ENCODE measurements at places on chromosomes 12 and 14.

DNA sequence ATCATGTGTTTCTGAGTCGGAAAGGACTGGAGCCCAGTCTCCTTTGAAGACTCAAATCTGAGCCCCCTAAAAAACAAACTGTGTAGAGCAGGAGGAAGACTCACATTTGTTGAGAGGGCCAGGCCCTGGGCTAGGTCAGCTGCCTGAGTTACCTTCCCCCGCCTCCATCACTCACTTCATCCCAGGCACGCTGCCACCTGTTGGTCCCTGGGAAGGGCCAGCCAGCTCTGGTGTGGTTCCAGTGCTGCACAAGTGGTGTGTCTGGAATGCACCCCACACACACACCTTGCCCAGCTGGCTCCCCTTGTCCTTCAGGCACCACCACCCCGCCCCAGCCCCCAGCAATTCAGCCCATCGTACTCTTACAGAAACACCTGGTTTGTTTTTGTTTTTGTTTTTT lies 9.0 kb downstream of the MVK start:
- no peak for DNase-seq

DNA sequence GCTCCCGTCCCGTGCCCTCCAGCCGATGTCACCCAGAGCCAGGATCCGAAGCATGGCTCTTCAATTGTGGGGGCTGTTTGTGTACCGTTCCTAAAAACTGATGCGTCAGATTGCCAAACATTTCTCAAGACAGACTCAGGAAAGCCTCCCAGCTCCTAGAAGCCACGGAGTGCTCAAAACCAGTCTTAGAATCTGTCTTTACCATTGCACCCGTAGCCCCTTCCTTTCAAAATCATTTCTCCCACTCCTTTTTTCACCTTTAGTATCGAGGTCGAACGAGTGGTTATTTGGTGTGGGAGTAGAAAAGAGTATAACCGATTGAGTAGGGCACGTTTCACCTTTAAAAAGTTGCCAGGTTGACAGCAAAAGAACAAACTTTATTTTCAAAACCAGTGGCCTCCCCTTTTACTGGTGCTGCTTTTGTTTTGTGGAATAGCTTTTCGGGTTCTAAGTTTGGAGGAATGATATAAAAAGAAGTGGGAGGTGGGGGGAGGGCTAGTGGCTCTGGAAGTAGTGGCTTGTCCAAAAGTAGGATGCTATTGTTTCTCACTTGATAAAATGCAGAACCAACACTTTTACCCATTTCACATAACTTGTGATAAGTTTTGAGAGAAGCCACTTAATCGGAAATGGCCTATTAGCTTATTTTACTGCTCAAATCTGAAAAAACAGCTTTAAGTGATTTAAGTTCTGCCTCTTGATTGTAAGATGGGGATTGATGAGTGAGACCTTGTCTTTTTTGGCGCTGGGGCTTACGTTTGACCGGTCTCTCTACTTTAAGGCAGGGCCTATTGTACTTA lies 803 bp downstream of the STK38L start:
- no peak for DNase-seq

- no peak for DNase-seq
These were observed 10.3 kb upstream of the ERP27 start for GRCh38 chr12:14948672-14949071.

GRCh38 chr14:51139121-51139681 lies 44.3 kb upstream of the TRIM9 start:
- DNase-seq: no peak

- no peak for DNase-seq
These were observed 209.6 kb upstream of the SLC16A7 start for GRCh38 chr12:59386236-59386635.
